ENCODE measurements at places on chromosomes 6 and 20.
A peak's percentile ranks its signal among the peaks of the same experiment; 100 is the strongest.

GRCh38 chr6:155147958-155148663 is 115.7 kb upstream of the CLDN20 start:
- DNase-seq, result no peak

GRCh38 chr6:96816301-96816817 is 20.9 kb downstream of the GPR63 start:
- DNase-seq, result peak; percentile 18

GRCh38 chr20:973785-974194 is 28.3 kb downstream of the RSPO4 start:
- peak; percentile 47 for DNase-seq

DNA sequence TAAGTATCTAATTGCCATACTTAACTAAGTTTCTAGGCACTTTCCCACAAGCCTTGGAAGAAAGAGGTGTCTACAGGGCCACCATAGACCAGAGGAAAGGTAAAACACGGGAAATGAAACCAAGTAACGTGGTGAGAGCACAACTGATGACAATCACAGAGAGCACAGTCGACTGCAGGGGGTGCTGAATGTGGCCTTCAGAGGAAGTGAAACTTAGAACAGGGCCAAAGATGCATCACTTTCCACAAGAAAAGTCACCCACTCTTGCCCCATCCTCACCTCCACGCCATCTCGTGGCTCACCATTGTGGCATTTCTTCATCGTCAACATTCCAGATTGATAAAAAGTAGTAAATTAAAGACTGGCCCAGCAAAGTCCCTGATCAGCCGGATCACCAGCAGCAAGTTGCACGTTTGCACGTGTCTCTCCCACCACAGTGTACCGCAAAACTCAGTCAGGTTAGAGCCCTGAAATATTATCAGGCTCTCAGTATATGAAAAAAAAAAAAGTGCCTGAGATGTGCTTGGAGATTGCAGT is 31.4 kb downstream of the HIVEP2 start:
- no peak for DNase-seq

- DNase-seq, result no peak
Measured at GRCh38 chr20:14193885-14194284, 143.5 kb downstream of the FLRT3 start.

GRCh38 chr6:100116411-100117194 is 122.6 kb upstream of the MCHR2 start:
- DNase-seq, result peak; percentile 77

- peak; percentile 83 for DNase-seq
Measured at GRCh38 chr6:112910256-112910655, 563.1 kb downstream of the RFPL4B start.

- DNase-seq, result peak; percentile 43
Measured at GRCh38 chr6:142886431-142887170, 58.4 kb downstream of the HIVEP2 start.

DNA sequence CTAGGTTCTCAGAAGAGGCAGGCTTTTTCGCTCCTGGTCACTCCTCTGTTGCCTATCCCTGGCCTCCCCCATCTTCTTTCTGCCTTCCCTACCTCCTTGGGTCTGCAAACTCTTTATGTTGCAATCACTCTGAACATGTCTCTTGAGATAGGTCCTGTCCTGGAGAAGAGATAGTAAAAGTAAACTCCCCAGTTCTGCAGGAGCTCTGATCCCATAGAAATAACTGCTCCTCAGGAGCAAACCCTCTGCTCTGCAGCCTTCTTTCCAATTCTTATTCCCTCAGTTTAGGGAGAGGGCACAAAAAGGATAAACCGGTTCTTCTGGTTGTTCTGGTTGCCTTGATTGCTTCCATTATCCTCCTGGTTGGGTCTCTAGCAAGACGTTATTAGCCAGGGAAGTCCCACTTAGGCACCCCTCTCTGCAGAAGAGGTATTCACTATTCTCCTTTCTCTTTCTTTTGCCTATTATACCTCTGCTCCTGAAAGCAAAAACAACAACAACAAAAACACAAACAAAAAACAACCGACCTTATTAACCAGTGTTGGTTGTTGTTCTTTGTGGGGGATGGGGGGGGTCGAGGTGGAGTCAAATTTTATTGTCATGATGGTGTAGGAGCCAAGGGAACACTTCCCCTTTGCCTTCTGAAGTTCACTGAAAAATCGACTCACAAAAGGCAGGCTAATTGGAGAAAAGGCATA is 973 bp downstream of the TRIM38 start:
- peak; percentile 8 for DNase-seq

GRCh38 chr6:84500726-84501125 is 263.7 kb downstream of the TBX18 start:
- DNase-seq, result no peak

DNA sequence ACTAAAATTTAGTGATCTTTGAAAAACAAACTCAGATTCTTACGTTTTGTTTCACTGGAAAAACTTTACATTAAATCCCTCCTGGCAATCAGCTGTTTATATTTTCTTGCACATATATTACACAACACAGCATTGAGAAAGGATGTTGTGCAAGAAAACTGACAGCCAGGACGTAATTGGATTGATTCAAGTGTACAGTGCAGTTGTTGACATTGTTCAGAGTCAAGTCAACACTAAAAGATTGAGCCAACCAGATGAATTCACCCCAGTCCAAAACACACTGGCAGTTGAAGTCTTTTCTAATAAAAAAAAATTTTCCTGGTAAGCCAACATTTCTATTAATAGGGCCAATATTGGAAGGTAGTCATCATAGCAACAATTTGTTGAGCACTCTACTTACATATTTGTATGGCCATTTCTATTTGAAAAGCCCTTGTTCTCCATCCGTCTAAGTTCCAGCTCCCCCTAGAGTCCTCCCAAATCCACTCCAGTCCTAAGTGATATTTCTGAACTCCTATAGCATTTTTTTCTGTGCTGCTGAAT is 20.9 kb upstream of the VNN1 start:
- DNase-seq, result peak; percentile 11

- no peak for DNase-seq
Measured at GRCh38 chr6:35543459-35544193, 30.9 kb upstream of the TULP1 start.

DNA sequence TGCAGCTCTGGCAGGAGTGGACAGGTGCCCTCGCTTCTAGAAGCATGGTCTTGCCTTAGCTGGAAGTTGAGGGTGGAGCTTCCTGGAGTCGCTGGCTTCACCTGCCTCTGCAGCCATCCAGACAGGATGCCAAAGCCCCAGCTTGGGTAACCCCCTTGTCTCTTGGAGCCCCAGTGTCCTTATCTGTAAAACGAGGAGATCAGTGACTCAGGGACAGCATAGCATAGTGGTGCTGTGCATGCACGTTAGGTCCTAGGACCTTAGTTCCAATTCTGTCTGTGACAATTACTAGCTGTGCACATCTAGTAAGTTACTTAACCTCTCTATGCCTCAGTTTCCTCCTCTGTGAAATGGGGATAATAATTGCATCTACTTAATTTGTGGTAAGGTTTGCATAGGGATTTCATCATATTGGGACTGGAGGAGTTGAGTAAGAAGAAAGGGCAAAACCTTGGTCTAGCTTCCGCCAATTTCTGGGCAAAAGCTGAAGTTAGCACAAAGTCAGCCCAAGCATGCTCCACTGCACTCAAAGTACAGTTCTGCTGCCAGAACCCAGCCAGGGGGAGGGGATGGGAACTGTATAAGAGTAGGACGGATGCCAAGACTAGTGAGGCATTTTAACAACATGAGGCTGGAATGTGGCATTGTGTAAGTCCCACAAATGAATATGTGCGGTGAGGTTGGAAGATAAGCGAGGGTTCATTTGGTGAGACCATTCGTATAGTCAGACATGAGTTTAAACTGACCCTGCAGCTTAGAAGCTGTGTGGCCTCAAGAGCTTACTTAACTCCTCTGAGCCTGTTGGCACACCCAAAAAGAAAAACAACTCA is 24.5 kb downstream of the TOX2 start:
- DNase-seq, result peak; percentile 99

GRCh38 chr6:35484921-35485392 is 11.9 kb downstream of the TEAD3 start:
- no peak for DNase-seq

GRCh38 chr6:85191656-85192055 is 258.2 kb upstream of the NT5E start:
- peak; percentile 70 for DNase-seq

GRCh38 chr6:100175814-100176310 is 181.8 kb upstream of the MCHR2 start:
- DNase-seq, result peak; percentile 97

- peak; percentile 23 for DNase-seq
Measured at GRCh38 chr20:39576771-39577170, 614.6 kb downstream of the DHX35 start.

DNA sequence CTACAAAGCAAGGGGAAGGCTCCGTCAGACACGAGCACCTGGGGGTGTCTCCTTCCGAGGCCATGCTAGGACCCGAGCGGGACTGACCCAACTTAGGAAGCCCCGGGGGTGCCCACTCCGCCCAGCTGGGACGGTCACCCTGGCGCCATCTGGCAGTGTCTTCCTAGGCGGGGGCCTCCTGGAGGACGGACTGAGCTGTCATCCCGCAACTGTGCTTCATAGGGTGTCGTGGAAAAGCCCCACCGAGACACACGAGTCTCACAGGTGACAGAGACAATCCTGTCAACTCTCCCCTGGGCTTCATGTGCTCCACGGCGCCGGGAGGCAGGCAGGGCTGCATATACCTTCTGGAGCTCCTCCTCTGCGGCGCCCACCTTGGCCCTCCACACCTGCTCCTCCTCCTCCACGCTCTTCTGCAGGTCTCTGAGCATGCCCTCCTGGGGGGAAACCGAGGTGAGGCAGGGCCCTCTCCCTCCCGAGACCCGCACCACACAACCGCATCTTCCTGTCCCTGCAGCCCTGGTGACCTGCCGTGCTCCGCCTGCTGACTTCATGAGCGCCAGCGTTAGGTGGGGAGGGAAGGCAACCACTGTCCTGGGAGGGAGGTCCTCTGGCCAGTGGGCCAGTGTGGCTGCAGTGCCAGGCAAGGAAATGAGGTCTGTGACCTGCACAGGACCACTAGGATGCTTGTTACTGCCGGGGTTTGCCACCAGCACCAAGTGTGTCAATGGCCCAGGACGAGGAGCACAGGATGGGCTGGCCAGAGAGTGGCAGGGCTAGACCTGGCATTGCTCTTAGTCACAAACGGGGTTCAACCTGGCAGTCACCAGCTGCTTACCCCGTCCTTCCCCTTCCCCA is 50.7 kb downstream of the DSTN start:
- DNase-seq, result no peak

DNA sequence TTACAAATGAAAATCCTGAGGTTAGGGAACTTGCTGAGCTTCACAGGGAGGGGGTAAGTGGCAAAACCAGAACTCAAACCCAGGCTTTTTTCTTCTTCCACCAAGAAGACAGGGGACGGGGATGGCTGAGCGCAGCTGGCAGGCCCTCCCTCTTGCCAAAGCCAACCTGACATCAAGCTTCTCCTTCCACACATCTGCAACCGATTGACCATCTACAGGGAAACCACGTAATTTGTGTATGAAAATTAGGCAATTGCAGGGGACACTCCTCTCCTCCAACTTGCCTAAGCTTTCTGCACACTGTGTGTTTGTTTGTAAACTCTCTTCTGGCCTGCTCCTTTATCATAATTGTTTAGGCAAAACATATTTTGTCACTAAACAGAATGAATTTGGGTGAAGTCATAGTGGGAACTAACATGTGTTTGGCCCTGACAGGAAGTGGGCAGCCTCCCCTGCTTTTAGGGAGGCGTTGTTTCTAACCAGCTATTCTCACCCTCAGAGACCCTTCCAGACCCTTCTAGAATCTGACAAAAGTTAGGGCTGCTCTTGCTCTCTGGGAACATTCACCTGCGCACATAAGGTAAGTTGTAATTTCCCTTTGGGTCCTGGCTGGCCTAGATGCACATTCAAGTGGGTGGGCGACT is 18.9 kb downstream of the ZNF831 start:
- DNase-seq, result no peak

All from fibroblast of skin of abdomen (primary cell).